Mesendoderm (in vitro differentiated cells): ENCODE measurements at places on chromosomes 12 and 14.

- no peak for DNase-seq
These were observed 120.3 kb upstream of the BCAT1 start for GRCh38 chr12:25069224-25069623.

GRCh38 chr12:97960741-97961608, 498.4 kb downstream of the RMST start:
- DNase-seq = peak; percentile 66

- no peak for DNase-seq
These were observed 14.1 kb downstream of the FIGNL2 start for GRCh38 chr12:51834411-51834810.

DNA sequence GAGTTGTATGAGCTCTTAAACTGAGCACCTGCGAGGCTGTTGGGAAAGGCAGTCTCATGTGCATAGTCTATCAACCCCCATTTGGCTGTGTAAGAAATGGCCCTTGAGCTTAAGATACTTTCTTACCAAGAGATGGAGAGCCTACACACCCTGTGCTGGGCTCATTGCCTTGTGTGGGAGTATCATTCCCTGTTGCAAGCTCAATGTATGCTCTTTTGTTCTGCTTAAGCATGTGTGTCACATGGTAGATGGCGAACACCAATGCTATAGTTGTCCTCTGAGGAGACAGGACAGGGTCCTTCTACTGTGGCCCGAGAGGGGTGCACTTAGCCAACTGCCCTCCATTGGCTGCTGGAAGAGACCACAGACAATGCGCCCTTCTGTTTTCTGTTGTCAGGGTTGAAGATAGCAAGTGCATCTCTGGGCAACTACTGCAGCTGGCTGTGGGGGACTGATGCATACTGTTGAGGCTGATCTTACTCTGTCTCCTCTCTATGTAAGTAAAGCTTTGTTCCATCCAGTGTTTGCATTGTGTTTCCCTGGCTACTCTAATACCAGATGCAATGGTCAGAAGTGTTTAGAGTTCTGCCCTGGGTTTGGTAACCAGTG, 79.5 kb downstream of the PTPRB start:
- DNase-seq = no peak

DNA sequence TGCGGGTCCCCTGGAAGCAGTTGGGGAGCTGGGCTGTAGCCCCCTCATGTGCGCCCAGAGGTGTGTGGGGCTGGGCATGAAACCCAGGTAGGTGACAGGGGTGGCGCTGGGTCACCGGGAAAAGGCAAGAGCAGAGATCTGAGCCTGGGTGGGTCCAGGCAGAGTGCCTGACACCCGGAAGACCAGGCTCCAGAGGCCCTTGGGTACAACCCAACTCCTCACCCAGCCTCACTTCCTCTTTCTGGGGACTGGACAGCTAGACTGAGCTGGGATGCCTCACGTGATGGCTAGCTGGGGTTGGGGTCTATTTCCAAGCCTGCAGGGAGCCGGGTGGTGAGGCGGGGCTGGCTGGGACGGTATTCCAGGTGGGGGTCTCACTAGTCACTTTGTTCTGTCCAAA, 16.3 kb upstream of the CYP46A1 start:
- DNase-seq = no peak

GRCh38 chr14:75315144-75315543, 36.5 kb downstream of the FOS start:
- DNase-seq = no peak

DNA sequence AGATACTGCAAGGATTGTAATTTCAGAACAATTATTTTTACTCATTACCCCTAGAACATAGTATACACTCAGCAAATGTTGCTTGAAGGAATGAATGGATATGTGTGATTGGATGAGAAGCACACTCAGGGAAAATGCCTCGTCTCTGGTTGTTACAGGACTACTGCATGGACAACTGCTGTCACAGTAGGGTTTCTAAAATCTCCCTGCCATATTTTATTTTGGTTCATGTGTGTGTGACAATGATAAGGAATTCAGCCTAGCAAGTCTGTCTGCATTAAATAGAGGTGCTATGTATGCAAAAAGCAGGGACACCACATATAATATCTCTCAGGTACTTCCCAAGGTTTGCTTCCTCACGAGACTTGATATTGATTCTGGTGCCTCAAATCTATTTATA, 1.4 kb downstream of the PTPRR start:
- DNase-seq = no peak

DNA sequence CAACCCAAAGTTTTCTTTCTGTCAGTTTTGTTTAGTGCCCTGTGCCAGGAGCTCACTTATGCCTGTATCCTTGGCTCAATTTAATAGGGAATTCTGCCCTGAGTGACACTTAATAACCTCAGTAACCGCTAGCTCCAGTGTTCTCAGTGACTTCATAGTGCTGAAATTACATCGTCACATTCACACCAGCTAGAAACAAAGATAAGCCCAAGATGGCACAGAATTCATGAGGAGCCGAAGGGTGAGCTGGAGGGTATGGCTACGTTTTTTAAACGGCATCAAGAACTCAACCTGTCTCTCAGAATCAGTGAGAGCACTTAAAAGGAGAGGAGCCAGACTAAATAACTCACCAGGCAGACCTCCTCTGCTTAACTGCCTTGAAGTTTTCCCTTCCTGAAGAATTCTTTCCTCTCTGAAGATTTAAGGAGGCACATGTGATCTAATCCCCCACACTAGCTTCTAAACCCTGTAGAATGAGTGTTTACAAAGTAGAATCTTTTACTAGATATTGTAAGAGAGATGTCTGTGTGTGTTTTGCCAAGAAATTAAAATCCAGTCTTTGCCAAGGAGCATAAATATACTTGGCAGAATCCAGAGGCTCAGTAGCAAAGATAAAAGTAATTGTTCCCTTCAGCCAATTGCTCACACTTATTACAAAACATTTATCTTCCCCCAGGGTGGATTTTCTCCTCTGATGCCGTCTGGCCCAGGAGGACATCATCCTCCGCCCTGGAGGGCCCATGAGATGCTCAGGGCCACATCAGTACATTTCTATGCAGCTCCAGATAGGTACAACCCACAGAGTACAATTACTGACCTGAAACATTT, 37.3 kb downstream of the PTGER2 start:
- DNase-seq = peak; percentile 8

DNA sequence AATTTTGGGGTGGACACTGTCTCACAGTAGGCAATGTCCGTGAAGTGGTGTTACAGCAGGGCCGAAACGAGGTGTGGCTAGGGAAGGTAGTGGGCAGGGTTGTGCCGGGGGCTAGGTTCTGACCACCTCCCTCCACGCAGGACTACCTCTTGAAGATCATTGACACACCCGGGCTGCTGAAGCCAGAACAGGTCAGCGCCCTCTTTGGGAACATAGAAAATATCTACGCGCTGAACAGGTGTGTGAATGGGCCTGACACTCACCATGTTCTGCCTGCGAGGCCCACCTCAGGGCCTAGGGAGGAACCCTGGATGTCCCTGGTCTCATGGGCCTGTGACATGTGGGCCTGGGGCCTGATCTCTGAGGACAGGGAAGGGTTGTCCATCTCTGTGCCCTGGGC, 24.6 kb downstream of the PLEKHG3 start:
- DNase-seq = no peak

DNA sequence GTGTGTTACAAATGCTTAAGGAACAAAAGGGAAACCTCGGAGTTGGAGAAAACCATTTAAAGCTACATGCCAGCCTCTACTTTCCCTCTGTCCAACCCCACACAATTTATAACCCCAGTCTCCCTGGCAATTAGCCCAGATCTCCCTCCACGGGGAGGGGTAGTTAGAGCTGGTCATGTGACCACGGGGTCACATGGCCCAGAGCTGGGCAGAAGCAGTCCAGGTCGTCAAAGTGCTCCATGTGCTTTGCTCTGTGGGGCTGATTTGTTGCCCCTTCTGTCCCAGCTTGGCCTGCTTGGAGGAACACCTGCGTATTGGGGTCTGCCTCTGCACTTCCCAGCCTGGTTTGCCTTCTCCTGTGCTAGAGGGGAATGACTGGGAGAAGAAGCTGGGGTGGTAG, 219.1 kb downstream of the RBM19 start:
- peak; percentile 45 for DNase-seq

- peak; percentile 60 for DNase-seq
These were observed 1.9 kb downstream of the TEAD4 start for GRCh38 chr12:2960996-2961616.

DNA sequence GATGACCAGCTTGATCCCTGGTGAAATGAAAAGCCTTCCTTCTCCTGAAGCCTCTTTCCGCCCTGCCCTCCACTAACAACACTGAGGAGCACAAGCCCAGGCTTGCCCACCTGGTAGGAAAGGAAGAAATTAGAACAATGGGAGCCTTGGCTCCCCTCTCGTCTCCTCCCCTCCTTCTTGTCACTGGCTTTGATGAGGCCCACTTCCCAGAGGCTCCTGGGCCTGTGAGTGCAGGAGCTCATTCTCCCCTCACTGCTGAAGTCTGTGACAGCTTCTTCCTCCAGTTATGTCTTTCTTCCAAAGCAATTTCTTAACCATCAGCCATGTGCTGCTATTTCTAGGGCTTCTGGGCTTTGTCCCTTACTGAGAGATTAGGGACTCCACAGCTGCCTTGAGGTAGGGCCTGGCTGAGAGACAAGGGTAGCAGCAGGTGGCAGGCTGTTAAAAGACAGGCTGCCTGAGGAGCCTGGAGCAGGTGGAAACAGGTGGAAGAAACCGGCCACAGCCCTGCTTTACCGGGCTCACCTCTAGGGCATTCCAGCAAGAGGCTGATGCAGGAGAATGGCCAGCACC, 53.6 kb upstream of the SRSF5 start:
- peak; percentile 75 for DNase-seq

- no peak for DNase-seq
These were observed 7.7 kb upstream of the VPS37B start for GRCh38 chr12:122903693-122904034.

GRCh38 chr14:74313601-74314000, 10.9 kb upstream of the ABCD4 start:
- no peak for DNase-seq
